Caki2 (cell line): ENCODE measurements at places on chromosomes 11 and 22. TPM values are rescaled to one million over a fixed set of nuclear protein-coding genes. Genes with fewer than 3 reads are reported as not detected.

Gene KDELR3
- total RNA-seq: 198 and 250 TPM in 2 replicates

Gene PRODH
- total RNA-seq: 7.0 and 23.5 TPM in 2 replicates

Gene C11orf86
- total RNA-seq: not detected in 2 replicates

Gene APOL5
- total RNA-seq: not detected in 2 replicates

Gene TCN2
- total RNA-seq: 44.8 and 55.6 TPM in 2 replicates

GRCh38 chr11:19018901-19019300 is 41.6 kb downstream of the MRGPRX2 start:
- no peak for DNase-seq

- DNase-seq: no peak
Observed at GRCh38 chr11:15636521-15637089, 521.9 kb downstream of the INSC start.

DNA sequence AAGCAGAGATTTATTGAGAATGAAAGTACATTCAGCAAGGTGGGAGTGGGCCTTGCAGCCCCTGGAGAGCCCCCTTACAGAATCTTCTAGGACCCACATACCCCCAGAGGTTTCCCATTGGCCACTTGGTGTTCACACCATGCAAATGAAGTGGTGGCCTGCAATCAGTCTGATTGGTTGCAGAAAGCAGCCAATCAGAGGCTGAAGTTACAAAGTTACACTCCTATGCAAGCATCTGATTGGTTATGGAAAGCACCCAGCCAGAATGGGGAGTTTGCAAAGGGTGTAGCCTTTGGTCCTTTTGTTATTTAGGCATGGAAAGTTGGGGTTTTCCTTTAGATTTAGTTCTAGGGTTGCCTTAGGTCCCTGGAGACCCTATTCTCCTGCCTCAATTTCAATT is 34.9 kb downstream of the UVRAG start:
- DNase-seq: no peak

GRCh38 chr22:49973018-49973961 is 12.7 kb downstream of the PIM3 start:
- no peak for DNase-seq

DNA sequence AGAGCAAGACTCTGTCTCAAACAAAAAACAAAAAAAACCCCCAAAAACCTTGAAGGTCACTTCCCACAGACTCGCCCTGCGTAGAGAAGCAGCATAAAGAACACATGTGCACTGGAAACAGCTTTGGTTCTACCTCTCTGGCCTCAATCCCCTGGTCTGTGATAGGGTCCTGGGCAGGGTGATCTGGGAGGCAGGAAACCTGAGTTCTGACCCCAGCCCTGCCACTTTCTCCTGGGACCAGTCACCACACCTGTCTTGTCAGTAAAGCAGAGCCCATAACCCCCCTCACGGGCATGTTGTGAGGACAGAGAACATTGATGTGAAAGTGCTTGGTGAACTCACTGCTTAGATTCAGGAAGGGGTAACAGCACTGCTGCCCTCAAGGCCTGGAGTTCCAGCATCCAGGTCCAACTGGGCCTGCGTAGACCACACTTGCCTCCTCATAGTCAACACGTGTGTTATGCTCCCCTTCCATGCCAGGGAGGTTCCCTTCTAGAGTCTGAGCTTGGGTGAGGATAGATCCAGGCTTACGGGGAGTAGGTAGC is 11.4 kb downstream of the UCP2 start:
- no peak for DNase-seq

- DNase-seq: no peak
Observed at GRCh38 chr11:43511959-43512358, 153.2 kb downstream of the TTC17 start.

DNA sequence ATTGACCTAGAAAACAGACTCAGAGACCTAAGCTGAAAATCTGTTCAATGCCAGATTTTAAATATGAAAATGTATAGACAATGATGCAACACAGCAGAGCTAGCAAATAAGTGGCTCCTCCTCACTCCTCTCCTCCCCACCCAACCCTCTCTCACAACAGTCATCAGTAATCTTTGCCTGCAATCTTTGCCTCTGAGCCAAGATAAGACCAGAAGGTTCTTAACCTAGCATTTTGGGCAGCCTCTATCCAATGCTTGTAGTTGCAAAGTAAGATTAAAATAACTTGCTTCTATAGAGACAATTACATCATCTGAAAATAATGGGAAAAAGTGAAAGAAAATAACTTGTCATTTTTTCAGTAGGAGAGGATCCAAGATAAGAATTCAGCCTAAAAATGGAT is 117.3 kb downstream of the PARVA start:
- DNase-seq: no peak

DNA sequence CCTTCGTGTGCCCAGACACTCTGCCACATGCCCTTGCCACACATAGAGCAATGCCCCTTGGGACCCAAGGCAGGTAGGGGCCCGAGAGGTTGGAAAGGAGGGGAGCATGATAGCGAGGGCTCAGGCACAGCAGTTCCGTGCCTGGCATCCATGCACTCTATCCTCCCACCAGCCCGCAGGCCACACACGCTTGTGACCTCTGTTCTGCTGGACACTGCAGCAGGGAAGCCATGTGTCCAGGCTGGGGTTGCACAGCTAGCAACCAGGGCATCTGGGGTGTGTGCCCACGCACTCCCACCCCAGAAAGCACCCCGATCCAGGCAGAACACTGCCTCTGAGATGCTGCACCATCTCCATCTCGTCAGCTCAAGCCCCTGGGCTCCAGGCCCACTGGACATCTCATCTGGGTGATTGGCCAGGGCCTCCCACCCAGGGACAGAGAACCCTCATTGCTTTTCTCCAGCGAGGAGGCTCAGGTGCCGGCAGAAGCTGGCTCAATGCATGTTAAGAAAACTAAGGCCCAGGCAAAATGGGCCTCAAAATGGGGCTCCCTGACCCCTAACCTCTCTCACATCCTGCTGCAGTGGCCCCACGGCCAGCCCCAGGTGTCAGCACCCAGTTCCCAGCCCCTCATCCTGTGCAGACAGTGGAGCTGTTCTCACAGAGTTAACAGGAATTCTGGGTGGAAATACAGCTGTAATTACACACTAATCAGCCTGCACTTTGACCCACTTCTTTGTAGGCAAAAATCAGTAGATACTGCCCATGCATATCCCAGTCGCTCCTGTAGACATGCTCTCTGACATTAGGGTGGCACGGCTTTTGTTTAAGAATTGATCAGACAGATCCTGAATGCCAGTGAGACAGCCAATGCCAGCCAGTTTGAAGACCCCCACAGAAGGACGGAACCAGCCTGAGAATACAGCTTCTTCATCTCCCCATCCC is 173.9 kb upstream of the B3GAT1 start:
- no peak for DNase-seq

DNA sequence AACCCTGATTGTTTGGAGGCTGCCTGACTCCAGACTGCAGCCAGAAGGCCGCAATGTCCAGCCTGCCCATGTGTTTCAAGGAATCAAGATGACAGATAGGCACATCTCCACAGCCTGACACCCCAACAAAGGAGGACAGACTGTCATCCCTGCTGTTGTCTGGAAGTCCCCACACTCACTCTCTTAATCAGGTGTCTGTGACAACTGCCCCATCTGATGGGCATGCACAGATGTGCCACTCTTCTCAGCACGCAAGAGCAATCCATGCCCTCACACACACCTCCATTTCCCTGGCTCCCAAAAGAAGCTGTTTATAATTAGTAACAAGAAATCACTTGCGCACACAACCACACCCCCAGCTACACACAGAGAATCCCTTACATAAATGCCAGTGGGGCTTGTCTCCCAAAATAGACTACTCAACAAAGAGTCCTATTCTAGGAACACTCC is 117.6 kb downstream of the C11orf58 start:
- no peak for DNase-seq

DNA sequence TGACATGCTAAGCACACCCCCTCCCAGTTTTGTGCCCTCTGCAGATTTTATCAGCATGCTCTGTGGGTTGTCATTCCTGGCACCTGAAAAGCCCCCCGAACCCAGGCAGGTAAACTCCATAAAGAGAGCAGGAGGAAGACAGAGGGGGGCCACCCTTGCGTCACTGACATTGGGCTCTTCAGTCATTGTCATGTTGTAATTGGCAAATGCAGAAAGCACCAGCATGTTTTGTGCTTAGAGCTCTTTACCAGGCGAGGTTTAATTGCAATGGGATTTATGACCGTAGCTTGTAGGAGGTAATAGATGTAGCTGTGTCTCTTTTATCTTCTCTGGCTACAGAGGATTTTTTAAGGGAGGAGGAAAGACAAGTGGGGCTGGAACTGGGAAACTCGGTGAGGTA is 201.7 kb downstream of the GRIK4 start:
- no peak for DNase-seq

- DNase-seq: peak; percentile 44
Observed at GRCh38 chr11:92886243-92886905, 83.1 kb upstream of the MTNR1B start.

DNA sequence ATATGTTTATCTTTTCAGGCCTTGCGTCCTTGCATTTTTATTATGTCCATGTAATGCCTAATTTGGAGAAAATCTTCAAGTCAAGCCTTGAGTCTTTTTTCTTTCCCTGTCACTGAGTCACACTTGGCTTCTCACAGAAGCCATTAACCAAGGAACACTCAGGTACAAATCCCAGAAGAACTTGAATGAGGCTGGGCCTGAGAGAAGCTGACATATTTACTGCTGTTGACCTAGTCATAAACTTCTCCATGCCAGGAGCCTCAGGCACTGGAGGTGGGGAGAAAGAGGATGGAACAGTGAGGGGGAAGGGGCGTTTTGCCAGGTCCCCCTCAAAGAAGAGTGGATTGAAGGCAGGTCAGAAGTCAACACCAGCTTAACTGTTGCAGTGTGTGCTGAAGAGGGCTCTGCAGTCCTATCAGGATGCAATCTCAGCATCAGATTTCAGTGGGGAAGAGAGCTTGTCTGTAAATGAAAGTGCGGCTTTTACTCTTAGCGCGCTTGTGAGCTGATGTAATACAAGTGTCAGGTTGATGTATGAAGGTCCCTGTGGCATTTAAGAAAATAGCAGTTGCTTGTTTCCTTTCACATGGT is 526.0 kb downstream of the ETS1 start:
- peak; percentile 28 for DNase-seq

DNA sequence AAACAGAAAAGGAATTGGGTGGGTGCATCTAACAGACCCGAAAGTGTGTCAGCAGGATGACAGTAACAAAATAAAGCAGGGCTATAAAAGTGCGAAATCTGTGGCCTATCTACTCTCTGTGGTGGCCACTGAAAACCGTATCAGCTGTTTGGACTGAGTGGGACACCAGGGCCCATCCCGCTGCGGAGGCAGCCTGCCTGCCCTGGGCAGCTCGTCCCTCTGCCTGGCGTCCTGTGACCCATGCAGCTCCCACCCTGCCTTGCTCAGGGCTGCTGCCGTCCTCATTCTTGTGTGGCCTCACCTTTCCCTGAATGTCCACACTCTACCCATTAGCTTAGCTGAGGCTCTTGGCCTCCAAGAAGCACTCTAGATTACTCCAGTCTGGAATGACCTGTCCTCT is 30.4 kb downstream of the CARS1 start:
- DNase-seq: no peak
